ENCODE measurements at places on chromosomes 7 and 10. TPM values are rescaled to one million over a fixed set of nuclear protein-coding genes. Genes with fewer than 3 reads are reported as not detected.

Gene NEURL1
- total RNA-seq: 0.50 TPM

Gene PKD2L1
- 0.06 TPM for total RNA-seq

Gene FANK1
- total RNA-seq: 3.7 TPM

Gene FOXI2
- total RNA-seq: not detected

Gene SPDYE16
- not detected for total RNA-seq

Gene ANKRD30A
- 1.0 TPM for total RNA-seq

Gene TLX1
- total RNA-seq: not detected

Gene AGAP5
- 3.5 TPM for total RNA-seq
